ENCODE measurements at places on chromosomes 4 and X.

DNA sequence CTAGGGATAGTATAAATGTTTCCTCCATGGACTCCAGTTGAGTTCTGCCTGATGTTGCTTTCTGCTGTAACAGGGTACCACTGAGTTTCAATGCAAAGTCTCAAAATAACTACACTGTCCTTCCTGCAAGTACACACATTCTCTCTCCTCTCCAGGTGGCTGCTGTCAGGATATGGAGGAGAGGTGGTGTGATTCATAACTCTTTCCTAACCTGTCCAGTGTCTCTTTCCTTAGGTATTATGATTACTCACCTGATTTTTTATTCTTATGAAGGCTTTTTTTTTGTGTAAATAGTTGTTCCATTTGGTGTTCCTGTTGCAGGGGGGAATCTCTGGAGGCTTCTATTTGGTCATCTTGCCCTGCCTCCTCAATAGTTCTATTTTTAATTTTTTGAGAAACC lies 39.8 kb upstream of the POF1B start:
- DNase-seq, result no peak

GRCh38 chrX:150352114-150352513 lies 11.0 kb upstream of the MAMLD1 start:
- DNase-seq, result no peak

DNA sequence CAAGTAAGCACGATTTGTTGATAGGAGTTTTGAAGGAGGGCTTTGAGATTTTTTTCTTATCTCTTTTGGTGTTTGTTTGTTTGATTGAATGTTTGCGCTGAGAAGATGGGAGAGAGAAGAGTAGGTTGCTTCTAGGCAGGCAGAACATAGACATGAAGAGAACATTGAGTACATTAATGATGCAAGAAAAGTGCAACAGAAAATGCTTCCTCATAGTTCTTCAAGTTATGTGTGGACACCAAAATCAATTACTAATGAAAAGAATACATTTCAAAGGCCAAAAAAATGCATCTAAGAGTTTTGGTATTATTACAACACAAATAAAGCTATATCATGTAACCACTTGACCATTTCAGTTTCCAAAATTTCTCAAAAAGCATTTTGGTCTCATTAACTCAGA lies 191.0 kb upstream of the PPARGC1A start:
- DNase-seq, result no peak

DNA sequence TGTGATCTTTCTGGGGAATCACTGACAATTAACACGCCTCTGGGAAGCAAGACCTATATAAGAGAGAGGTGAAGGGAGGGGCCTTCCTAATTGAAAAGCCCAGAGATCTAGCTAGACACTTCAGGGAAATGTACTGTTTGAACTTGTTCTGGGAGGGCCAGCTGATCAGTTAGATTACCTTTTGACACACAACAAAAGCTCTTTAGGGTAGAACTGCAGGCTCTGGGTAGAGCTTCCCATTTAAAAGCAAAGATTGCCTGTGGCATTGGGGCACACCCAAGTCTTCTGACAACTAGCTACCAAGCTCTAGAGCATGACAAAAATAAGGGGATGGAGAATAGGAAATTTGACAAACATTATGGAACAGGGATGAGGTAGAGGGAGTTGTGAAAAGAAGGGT lies 26.3 kb downstream of the AREG start:
- no peak for DNase-seq

GRCh38 chrX:134727363-134727762 lies 69.1 kb upstream of the PLAC1 start:
- no peak for DNase-seq

DNA sequence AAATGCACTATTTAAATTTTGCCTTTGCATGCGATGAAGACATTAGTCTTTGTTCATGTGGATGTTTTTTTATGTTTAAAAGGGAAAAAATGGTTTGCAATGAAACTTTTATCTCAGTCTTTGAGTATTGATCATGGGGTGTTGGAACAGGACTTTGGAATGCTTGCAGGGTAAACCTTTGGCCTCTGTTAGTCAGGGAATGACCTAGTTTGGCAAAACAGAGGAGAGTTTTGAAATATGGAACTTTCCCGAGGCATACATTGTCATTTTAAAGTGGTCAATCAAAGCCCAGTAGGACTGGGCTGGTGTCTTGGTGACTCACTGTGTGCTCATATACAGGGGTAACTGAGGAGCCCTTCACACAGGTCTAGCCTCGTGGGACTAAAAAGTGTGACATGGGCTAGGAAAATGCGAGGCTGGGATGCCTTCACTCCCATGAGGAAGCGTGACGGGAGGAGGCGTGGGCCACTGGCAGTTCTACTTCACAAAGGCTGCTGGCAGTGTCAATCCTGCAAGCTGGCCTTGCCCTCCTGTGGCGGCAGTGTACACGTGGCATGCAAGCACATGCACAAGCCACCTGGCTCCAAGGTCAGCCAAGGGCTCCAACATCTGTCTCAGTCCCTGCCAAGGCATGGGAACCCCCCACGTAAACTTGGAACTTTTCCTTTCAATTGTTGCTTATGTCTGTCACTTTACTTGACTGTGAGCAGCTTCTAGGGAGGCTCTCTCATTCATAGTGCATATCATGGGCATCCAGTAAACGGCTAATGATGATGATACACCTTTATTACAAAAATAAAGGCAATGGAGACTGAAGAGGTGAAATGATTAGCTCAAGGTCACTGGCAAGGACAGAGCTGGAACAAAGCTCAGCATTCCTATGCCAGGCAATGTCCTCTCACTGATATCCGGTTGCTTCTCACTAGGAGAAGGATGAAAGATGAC lies 5.2 kb upstream of the F11 start:
- DNase-seq, result no peak

DNA sequence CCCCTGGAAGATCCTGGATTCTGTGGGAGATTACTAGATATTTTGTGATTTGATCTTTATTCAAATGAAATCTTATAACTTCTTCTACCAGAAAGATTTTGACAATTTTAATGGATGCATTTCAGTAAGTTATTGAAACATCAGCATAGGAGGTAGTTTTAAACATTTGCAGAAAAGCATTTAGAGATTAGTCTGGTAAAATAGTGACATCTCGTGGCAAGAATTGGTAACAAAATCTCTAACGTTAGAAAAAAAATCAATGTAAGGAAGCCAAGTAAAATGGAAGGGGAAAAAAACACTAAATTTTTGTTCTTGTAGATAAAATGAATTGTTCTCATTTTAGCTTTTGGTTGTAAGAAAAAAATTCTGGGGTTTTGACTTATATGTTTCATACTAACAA lies 73.3 kb downstream of the TASL start:
- DNase-seq, result no peak

DNA sequence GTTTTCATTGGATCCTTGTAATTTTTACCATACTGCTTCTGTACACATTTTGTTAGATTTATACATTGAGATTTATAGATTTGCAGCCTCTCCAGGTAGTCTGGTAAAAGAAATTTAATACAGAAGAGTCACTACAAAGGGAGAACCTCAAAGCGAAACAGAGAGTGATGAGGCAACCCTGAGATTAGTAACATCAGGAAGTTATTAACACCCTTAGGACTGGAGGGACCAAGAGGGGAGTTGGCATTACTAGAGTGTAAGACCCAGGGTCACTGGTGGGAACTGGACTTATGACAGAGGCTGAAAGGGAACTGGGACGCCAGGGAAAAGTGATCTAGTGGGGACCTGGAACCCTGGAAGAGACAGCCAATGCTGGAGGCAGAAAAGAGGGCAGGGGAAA lies 20.6 kb upstream of the MAML3 start:
- no peak for DNase-seq

DNA sequence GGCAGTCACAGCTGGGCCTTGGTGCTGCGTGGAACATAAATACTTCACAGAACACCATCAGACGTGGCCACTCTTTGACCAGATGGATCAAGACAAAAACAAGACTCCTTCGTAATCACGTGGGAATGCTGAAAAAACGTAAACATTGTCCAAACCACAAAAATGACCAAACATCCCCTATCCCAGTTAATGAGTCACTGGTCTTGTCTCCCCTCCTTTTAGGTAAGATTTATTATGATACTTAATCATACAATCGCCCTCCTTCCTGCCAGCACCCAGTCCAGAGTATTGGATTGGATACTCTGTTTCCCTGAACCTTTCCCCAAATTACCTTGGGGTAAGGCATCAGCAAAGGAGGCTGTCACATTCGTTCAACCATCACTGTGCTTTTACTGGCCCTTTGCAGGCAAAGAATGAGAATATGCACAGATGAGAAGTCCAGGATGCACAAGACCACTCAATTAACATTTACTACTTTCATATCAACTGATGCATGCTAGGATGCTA lies 601 bp upstream of the TCEANC start:
- DNase-seq, result no peak

DNA sequence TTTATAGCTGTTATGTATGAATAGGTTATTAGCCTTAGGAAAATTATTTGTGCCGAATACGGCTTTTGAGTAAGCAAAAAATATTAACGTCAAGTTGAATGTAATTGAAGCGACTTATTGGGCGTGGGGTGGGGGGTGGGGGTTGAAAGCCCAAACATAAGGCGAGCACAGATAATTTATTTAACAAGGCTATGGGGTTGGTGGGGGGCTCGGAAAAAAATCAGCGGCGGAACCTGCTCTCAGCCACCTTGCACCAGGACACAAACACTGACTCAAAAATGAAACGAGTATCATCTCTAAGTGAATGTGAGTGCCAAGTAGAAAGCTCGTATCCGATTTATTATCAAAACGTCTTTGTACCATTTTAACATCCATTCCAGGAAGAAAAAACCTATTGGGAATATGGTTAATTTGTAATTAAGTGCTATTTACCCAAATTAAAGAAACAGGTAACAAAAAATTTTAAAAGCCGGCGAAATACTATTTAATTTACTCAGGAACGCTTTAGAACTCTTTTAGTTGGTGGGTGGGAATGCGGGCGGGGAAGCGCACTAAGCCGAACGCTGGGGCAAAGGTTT lies 902 bp upstream of the LARP1B start:
- DNase-seq, result no peak

Data from activated CD4-positive, alpha-beta T cell treated with anti-CD3 and anti-CD28 coated beads, Interleukin-2, amount 10 ng/mL, durations not matched to agents 7 days and 5 days (primary cell).